ENCODE measurements at places on chromosomes 13 and 19. TPM values are rescaled to one million over a fixed set of nuclear protein-coding genes. Genes with fewer than 3 reads are reported as not detected.

Gene TRPC4
- 0.18 TPM for total RNA-seq

Gene MKNK2
- total RNA-seq, result 56.0 TPM

Gene RNF225
- total RNA-seq, result 0.14 TPM

Gene TMEM238
- 9.4 TPM for total RNA-seq

Gene FSD1
- total RNA-seq, result 7.7 TPM

Gene ZNF526
- 18.8 TPM for total RNA-seq

Gene GDF15
- 56.6 TPM for total RNA-seq

Gene UBE2L5
- not detected for total RNA-seq

Gene CYP4F8
- not detected for total RNA-seq

Gene TMEM161A
- 29.3 TPM for total RNA-seq

Gene BLOC1S3
- total RNA-seq, result 15.3 TPM

Gene KCTD4
- not detected for total RNA-seq

Gene COX7A1
- not detected for total RNA-seq

Gene URAD
- total RNA-seq, result not detected

Gene PTOV1
- 143 TPM for total RNA-seq

Gene ADAT3
- total RNA-seq, result 6.1 TPM

Gene IGFL2
- total RNA-seq, result 0.84 TPM

Gene ZNF729
- not detected for total RNA-seq

Gene PABPC3
- 0.12 TPM for total RNA-seq

Gene SCAMP4
- 45.8 TPM for total RNA-seq

Gene NTN5
- 0.22 TPM for total RNA-seq

Gene TLE2
- 3.4 TPM for total RNA-seq

Gene ERICH4
- not detected for total RNA-seq

Gene PEX11G
- total RNA-seq, result 2.6 TPM

Gene C19orf85
- not detected for total RNA-seq

Gene PGLYRP2
- not detected for total RNA-seq

Gene ATP12A
- total RNA-seq, result not detected

Gene OR2Z1
- total RNA-seq, result not detected

Gene OR7G3
- not detected for total RNA-seq

Gene FXYD7
- not detected for total RNA-seq

Gene ANKRD24
- 0.28 TPM for total RNA-seq

Gene ZNF208
- total RNA-seq, result not detected

Gene BRME1
- not detected for total RNA-seq

Gene SYNGR4
- total RNA-seq, result 3.3 TPM

Gene ILF3
- 161 TPM for total RNA-seq

Gene FFAR3
- total RNA-seq, result not detected

Gene SOX1
- total RNA-seq, result not detected

Gene APOC4
- total RNA-seq, result not detected

Gene ZNF607
- total RNA-seq, result 5.9 TPM

Gene CTU1
- 14.2 TPM for total RNA-seq

Gene PTPRH
- 6.6 TPM for total RNA-seq

Gene ERCC2
- 14.6 TPM for total RNA-seq

Gene LILRB2
- not detected for total RNA-seq

Gene ZNF724
- total RNA-seq, result 1.3 TPM

Gene CCDC70
- total RNA-seq, result not detected

Gene NCCRP1
- total RNA-seq, result 1.4 TPM

Gene KCNJ14
- total RNA-seq, result 1.6 TPM

Gene ZNF579
- total RNA-seq, result 16.1 TPM

Gene ZNF726
- total RNA-seq, result 0.59 TPM

Gene TEX30
- total RNA-seq, result 13.7 TPM

Gene CILP2
- total RNA-seq, result 0.10 TPM

Gene IGFLR1
- 12.6 TPM for total RNA-seq
